Activated CD4-positive, alpha-beta T cell treated with anti-CD3 and anti-CD28 coated beads, Interleukin-2, amount 10 ng/mL, durations not matched to agents 7 days and 5 days (primary cell): ENCODE measurements at places on chromosomes 1 and 21.

GRCh38 chr1:204462229-204462561 is 32.4 kb downstream of the PIK3C2B start:
- no peak for DNase-seq

GRCh38 chr1:47469910-47470309 is 32.1 kb downstream of the FOXD2 start:
- no peak for DNase-seq

GRCh38 chr1:38662126-38662525 is 197.4 kb downstream of the RRAGC start:
- DNase-seq: no peak

GRCh38 chr1:30600258-30600657 is 123.1 kb downstream of the MATN1 start:
- no peak for DNase-seq

GRCh38 chr1:228392111-228392936 is 14.3 kb downstream of the TRIM11 start:
- no peak for DNase-seq

GRCh38 chr1:77556045-77556444 is 126.4 kb downstream of the ZZZ3 start:
- DNase-seq: no peak

GRCh38 chr1:229694053-229694693 is 68.1 kb downstream of the URB2 start:
- DNase-seq: no peak

DNA sequence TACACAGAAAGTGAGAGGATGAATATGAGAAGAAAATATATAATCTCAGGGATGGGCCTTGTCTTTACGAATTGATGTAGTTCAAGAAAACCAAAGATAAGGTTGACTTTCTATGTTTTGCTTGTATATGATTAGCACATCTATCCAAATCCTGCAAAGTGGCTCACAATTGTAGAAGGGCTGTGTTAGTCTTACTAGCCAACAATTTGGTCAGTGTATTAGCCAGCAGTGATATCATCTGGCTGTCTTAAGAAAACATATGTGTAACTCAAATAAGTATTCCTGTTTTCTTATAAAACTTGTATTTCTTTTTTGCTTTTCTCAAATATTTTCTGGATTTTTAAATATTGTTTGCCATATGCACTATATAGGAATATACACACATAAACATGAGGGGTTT is 5.5 kb downstream of the SDCCAG8 start:
- no peak for DNase-seq

- DNase-seq: no peak
Measured at GRCh38 chr1:240732390-240732789, 120.4 kb upstream of the GREM2 start.

GRCh38 chr1:43464681-43465504 is 11.2 kb upstream of the HYI start:
- no peak for DNase-seq

- no peak for DNase-seq
Measured at GRCh38 chr1:19744335-19744743, 55.4 kb downstream of the TMCO4 start.

GRCh38 chr1:48572646-48573258 is 100.7 kb upstream of the SPATA6 start:
- DNase-seq: no peak
